ENCODE measurements at places on chromosomes 12 and 14.
A peak's percentile ranks its signal among the peaks of the same experiment; 100 is the strongest.

DNA sequence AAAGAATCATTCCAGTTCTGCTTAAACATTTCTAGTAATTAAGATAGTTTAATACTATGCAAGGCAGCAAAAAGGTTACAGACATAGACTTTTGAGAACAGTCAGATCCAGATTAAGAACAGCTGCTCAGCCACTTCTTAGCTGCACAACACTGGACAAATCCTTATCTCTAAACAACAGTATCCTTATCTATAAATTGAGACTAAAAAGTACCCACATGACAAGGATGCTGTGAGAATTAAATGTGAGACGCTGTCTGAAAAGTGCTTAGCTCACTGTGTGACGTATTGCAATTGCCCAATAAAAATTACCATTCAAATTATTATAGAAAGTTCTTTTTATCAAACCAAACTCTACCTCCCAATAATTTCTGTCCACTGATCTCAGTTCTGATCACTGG lies 35.5 kb downstream of the BORCS5 start:
- no peak for DNase-seq

- no peak for DNase-seq
Measured at GRCh38 chr12:14710632-14711320, 14.4 kb upstream of the GUCY2C start.

DNA sequence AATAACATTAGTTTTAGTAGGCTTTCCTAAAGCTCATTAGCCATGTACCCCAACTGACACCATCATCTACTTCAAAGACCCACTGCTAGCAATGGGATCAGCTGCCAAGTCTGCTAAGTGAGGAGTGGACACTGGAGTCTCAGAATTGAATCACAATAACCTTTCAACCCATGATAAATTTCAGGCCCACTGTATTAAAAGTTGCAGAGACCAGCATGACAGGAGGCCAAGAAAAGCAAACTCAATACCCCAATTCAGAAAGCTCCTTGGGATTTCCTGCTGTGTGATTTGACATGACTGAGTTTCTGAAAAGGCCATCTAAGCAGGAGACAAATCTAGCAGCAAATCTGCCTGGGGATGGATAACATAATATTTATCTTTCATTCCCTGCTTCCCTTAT lies 320.7 kb downstream of the NELL2 start:
- no peak for DNase-seq

DNA sequence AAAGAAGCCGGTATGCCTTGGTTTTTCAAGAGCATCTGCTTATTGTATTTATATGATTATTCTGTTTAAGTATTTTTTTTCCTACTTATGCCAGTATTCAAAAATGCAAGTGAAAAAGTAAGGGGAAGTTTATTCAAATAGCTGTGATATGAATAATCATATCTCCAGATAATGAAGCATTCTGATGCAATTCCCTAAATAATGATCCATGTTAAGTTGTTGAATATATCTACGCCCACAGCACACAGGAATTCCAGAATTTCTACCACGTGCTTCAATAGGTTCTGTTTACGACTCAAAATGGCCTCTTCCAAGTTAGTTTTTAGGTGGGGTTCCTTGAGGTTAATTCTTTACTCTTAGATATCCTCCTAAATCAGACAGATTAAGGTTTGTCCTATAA lies 208.3 kb downstream of the NAV3 start:
- DNase-seq, result no peak

- DNase-seq, result no peak
Measured at GRCh38 chr14:72553161-72553560, 340.7 kb downstream of the DPF3 start.

- DNase-seq, result no peak
Measured at GRCh38 chr14:32298346-32298745, 30.8 kb upstream of the AKAP6 start.

GRCh38 chr12:122886851-122887818 lies 8.8 kb downstream of the VPS37B start:
- DNase-seq, result no peak

- peak; percentile 80 for DNase-seq
Measured at GRCh38 chr12:10967409-10967808, 19.3 kb downstream of the TAS2R50 start.

GRCh38 chr14:77825895-77826519 lies 26.1 kb downstream of the ADCK1 start:
- DNase-seq, result no peak

DNA sequence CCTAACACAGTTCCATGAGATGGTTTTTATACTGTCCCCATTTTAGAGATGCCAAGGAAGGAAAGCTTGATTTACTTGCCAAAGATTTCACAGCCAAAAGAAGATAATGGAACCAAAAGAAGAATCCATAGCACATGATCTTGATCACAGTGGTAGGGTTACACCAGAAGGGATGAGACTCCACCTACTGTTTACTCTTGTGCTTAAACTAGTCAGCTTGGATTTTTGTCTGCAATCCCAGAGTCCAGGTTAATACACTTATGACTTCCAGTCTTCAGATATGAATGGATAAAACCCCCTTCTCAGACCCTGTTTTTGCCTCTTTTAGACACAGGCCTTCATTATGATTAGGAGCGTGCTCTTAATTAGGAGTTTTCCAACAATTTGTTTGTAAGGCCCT lies 454.2 kb downstream of the AEBP2 start:
- DNase-seq, result no peak

- DNase-seq, result peak; percentile 91
Measured at GRCh38 chr12:96219700-96220206, 25.6 kb downstream of the ELK3 start.

DNA sequence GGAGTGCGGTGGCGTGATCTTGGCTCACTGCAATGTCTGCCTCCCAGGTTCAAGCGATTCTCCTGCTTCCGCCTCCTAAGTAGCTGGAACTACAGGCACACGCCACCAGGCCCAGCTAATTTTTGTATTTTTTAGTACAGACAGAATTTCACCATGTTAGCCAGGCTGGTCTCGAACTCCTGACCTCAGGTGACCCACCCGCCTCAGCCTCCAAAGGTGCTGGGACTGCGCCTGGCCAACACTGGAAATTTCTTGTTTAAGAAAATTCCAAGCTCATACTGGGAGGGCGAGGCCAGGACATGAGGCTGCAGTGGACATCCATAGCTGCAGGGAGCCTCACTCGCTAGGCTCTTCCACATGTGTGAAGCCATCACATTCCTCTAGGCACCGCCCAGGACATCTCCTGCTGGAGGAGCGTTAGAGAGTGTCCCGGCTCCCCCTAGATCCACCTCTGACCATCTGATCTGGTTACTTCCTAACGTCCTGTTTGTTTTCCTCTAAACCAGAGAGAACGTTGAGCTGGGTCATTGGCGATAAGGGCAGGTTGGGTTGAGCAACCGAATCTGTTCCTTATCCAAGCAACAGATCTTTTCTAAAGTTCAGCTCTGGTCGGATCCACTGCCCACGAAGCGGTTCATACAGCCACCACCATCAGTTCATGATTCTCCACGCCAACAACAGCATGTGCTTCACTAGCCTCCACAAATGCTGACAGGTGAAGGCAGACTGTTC lies 108.2 kb upstream of the MED13L start:
- no peak for DNase-seq

GRCh38 chr12:66739940-66740651 lies 61.2 kb upstream of the GRIP1 start:
- DNase-seq, result no peak

DNA sequence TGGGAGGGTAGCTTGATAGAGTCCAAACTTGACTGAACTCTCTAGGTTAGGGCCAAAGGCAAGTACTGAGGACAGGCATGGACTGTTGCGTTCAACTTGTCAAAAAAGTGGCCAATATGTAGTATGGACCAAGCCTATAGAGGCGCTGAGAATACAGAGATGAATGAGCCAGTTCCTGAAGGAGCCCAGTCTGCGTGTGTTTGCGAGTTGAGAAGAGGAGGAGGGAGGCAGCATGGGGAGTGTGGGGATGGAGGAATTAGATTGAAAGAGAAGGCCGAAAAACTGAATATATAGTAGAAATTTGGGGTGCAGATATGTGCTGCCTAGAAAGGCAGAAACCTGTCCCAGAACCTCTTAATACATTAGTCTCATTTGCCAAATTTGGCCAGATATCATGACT lies 412.4 kb downstream of the PCNX1 start:
- DNase-seq, result no peak

DNA sequence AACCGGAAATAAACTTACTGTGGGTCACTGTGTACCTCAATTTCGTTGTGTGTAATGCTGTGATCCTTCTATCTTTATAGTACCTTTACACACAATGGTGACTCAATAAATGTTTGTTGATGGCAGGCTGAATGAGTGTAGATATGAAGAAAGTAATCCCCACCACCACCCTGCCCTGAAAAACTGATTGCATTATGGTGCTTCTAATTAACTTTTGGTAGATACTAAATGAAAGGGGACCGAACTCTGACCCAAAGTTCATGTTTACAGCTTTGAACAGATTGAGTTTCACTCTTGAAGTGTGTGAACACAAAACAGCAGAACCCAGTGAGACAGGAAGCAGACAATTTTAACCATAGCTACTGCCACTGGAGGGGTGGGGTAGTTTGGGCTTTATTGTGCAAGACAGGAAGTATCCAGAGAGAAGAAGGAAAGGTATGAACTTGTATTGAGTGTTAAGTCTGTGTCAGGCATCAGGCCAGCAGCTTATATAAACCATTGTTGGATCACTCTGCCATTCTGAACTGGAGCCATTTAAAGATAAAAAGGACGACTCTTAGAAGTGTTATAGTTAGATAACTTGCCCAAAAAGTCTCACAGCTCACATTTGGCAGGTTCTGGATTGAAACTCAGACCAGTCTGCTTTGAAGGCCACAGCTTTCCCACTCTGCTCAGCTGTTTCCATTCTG lies 197.0 kb upstream of the AMIGO2 start:
- DNase-seq, result peak; percentile 17

GRCh38 chr14:21534576-21534975 lies 8.4 kb upstream of the SALL2 start:
- DNase-seq, result no peak

All from GM04504 (cell line).